ENCODE measurements at places on chromosomes 3 and 15.

GRCh38 chr3:61158216-61158615 lies 93.0 kb downstream of the FHIT start:
- DNase-seq: no peak

DNA sequence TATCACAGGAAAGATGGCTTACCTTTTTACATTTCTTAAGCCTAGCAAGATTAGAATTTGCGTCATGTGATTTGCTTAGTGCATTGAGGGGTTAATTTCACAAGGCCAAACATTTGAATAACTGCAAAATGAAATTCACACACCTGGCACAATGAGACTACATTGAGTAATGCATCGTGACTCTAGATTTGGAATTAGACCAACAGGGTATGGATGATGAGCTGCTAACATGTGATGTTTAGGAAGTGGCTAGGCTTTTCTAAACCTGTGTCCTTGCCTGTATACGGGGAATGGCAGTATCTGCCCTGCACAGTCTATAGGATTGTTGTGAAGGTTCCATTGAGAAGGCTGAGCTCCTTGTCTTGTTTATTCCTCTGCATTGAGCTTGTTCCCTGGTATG lies 160.1 kb downstream of the MFSD1 start:
- no peak for DNase-seq

DNA sequence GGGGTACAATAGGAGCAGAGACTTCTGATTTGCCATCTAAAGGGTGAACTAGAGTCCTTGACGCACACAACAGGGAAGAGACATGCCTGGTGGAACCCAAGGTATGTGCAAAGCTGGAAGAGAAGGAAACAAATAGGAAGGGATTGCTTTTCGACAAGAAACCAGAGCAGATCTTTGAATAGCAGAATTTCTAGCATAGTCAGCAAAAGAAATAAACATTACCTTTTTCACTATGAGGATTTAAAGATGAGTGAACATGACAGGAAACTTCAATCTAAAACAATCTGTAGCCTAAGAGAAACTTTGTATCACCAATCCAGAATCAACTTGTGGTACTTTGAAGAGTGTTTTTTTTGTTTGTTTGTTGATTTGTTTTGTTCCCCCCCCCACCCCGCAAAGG lies 4.9 kb downstream of the IL5RA start:
- DNase-seq: no peak

DNA sequence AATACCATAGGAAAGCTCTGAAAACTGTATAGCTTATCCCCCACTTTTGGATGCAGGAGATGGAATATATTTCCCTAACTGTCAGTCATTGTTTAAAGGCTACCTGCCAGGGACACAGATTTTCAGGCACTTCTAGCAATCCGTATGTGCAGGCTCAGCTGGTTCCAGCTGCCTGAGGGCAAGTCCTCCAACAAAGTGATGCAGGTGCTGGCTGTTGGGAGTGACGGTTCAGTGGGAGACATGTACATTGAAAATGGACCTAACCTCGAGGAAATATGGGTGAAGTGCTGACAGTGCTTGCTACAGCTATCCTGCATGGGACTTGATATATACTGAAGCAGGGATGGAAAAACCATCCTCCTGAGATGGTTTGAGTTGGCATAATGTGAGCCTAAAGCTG lies 153.1 kb upstream of the GAP43 start:
- DNase-seq: no peak

- peak; percentile 94 for DNase-seq
Measured at GRCh38 chr3:107987036-107987939, 103.5 kb downstream of the CD47 start.

- no peak for DNase-seq
Measured at GRCh38 chr3:110743984-110744383, 327.6 kb upstream of the NECTIN3 start.
